ENCODE measurements at places on chromosomes 11 and 22.

DNA sequence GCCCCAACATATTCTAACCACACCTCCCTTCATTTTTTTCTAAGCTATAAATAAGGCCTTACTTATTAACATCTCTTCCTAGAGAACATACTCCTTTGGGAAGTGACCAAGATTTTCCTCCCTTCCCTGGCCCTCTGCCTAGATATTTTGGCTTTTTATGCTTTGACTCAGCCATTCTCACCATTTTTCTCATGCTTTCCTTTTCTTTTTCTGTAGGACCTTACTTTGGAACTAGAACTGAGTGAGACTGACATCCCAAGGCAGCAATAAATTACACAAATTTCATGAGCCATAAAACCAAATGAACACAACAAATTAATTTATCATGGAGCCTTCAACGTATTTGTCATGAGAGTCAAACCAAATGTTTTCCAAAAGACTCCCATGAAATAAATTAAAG lies 142.7 kb upstream of the CTSC start:
- no peak for DNase-seq

DNA sequence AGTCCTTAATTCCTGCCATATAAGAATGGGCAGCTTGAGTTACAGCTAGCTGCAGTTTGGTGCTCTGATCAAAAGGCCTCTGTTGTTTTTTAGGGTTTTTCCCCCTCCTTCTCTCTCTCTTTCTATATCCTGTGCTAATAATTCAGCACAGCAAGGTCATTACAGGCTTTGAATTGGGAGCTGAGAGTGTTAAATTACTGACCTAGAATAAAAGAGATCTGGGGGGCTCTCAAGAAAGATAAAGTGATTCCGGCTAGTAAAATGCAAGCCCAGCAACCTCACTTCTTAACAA lies 84.9 kb downstream of the CSTPP1 start:
- DNase-seq: no peak

- DNase-seq: no peak
Measured at GRCh38 chr11:121547574-121547973, 94.8 kb upstream of the SORL1-AS1 start.

DNA sequence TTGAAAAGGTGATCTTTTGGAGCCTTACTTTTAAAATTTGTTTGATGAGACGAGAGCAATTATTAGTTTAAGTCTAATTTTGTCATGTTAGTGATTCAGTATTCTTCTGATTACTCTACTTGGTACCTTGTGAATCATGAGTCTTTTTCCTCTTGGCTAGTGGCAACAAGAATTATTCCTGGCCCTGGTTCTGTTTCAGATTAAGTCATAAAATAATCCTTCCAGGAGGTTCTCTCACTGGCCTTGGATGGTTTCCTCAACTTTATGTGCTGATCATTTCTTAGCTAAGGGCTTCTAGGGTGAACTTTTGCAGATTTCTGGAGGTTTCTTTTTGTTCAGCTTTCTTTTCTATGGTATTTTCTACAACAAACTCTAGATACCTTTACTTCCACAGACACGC lies 741.8 kb upstream of the LUZP2 start:
- DNase-seq: no peak

DNA sequence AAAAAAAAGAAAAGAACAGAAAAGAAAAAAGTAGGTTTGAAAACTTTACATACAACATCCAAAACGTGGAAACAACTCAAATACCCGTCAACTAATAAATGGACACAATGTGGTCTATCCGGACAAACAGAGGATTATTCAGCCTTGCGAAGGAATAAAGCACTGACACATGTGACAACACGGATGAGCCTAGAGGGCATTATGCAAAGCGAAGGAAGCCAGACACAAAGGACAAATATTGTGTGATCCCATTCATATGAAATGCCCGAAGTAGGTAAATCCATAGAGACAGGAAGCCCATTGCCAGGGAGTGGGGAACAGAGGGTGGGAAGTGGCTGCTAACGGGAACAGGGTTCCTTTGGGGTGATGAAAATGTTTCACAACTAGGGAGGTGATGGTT lies 11.8 kb downstream of the RFPL1 start:
- no peak for DNase-seq

Measured in activated gamma-delta T cell treated with Interleukin-2 at 50 U/mL for 16 hours (primary cell).